ENCODE measurements at places on chromosomes 2 and 18.
A peak's percentile ranks its signal among the peaks of the same experiment; 100 is the strongest.

DNA sequence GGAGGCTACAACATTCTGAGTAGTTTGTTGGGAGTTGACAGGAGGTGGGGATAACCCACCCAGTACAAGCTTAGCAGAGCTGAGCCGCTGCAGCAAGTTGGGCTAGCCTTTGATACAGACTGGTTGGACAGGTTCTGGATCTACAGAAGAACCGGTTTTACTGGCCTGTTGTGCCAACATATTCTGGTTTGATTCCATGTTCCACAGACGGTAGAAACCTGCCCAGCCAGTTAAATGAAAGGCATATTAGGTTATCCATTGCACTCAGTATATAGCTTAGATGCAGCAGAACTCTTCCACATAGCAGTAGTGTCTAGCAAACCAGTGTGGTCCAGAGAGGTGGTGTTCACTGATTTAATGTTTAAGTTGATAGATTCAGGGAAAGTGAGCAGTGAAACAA lies 19.3 kb upstream of the RBBP8 start:
- no peak for DNase-seq

GRCh38 chr2:149334156-149334555 lies 3.8 kb downstream of the LYPD6 start:
- DNase-seq: no peak

DNA sequence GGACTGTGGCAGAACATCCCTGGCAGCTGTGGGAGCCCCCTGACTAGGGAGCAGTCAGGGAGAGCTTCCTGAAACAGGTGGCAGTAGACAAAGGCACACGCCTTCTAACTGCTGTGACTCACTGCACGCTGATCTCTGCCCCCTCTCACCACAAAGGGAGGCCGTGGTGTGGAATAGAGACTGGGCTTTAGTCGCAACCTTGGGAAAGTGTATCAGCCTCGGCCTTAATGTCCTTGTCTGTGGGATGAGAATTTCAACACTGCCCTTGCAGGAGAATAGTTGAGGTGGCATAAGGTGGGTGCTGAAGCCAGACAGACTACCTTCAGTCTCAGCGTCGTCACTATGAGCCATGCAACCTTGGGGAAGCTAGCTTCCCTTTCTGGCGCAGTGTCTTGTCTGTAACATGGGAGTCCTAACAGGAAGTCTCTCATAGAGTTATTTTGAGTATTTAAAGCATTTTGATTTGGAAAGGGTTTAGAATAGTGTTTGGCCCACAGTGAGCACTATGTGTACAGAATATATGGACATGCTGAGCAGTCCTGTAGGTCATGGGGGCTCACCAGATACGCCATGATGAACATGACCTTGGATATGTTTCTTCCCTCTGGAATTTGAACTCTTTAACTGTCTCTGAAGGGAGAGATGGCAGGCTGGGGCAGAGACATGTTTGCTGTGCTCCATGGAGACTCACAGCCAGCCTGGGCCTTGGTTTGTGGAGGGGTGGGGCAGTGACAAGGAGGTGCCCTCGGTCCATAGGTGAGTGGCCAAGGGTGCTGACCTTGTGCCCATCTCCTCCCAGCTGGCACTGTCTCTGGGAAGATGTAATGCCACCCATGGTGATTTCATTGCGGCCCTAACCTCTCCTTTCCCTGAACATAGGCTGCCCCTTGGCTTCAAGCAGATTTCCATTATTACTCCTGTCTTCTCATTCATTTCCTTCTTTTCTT lies 29.5 kb upstream of the SMAD7 start:
- DNase-seq: no peak

DNA sequence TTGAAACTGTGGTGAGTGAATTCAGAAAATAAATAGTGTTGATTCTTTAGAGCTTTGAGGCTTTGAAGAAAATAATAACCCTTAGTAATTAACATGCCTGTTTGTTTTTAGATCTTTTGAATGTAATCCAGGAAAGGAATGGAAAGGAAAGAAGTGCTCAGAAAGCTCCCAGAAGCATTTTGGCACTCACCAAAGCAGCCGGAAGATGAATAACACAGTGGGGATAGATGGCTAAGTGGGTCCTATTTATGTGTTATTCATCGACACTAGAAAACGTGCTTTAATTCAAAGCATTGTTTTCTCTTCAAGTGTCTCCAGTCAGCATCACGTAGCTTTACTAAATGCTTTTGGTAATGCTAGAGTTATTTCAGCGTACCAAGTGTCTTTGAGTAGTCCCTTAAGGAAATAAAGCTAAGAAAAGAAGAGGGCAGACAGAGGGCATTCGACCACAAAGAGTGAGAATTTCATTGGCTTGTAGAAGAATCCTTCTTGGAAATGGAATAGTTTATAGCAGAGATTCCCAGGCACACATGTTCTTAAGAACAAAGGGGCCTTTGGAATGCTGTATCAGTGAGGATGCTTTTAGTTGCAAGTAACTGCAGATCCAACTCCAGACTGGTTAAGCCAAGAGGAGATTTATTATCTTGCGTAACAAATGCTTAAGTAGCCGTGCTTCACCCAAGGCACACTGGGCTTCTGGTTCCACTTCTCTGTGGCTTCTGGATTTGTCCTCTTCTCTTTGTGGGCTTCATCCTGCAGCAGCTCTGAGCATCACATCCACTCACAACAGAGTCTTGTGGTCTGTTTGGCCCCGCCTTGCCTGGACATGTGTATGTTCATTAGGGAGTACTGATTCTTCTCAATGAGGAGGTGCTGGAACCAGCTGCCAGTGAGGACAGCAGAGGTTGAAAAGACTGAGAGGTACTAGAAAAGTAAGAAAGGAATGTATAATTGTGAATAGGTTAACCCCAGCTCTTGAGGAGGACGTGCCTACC lies 63.6 kb upstream of the LTBP1 start:
- DNase-seq: no peak

- DNase-seq: no peak
Observed at GRCh38 chr18:3498698-3499471, 48.9 kb downstream of the TGIF1 start.

- DNase-seq: no peak
Observed at GRCh38 chr2:18659915-18660314, 70.5 kb upstream of the NT5C1B start.

DNA sequence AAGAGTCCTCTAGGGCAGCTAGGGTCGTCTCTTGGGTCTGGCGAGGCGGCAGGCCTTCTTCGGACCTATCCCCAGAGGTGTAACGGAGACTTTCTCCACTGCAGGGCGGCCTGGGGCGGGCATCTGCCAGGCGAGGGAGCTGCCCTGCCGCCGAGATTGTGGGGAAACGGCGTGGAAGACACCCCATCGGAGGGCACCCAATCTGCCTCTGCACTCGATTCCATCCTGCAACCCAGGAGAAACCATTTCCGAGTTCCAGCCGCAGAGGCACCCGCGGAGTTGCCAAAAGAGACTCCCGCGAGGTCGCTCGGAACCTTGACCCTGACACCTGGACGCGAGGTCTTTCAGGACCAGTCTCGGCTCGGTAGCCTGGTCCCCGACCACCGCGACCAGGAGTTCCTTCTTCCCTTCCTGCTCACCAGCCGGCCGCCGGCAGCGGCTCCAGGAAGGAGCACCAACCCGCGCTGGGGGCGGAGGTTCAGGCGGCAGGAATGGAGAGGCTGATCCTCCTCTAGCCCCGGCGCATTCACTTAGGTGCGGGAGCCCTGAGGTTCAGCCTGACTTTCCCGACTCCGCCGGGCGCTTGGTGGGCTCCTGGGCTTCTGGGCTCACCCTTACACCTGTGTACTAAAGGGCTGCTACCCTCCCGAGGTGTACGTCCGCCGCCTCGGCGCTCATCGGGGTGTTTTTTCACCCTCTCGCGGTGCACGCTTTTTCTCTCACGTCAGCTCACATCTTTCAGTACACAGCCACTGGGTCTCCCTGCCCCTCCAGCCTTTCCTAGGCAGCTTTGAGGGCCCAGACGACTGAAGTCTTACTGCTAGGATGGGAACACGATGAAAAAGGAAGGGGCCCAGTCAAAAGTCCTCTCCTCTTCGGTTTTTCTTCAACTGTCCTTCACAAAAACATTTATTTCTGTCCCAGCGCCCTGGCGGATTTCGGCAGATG lies 8.1 kb downstream of the SIX2 start:
- DNase-seq: no peak

- DNase-seq: no peak
Observed at GRCh38 chr2:32553829-32554432, 73.9 kb upstream of the TTC27 start.

DNA sequence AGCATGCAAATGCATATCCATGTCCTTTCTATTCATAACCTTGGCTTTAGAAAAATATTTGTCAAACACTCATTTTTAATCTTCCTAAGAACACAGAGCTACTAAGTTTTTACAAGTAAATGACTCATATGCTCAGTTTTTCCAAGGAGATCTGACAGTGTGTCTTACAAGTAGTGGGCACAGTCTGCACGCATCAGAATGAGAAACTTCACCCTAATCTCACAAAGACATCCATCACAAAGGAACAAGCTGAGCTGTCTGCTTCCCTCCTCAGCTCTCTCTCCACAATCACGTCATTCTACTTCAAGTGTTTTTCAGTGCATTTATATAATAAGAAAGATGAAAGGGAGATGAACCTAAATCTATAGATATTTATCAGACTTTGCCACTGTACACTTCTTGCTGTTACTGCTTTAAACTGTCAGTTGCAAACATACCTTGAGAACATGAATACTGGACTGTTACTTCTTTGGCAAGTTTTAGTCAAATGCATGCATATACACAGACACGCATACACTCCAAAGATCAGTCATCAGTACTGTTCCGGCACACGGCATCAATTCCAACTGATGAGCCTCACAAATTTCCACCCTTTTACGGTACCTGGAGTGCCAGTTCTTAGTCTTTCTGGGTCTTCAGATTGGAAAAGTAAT lies 75.7 kb downstream of the RBMS1 start:
- peak; percentile 40 for DNase-seq

DNA sequence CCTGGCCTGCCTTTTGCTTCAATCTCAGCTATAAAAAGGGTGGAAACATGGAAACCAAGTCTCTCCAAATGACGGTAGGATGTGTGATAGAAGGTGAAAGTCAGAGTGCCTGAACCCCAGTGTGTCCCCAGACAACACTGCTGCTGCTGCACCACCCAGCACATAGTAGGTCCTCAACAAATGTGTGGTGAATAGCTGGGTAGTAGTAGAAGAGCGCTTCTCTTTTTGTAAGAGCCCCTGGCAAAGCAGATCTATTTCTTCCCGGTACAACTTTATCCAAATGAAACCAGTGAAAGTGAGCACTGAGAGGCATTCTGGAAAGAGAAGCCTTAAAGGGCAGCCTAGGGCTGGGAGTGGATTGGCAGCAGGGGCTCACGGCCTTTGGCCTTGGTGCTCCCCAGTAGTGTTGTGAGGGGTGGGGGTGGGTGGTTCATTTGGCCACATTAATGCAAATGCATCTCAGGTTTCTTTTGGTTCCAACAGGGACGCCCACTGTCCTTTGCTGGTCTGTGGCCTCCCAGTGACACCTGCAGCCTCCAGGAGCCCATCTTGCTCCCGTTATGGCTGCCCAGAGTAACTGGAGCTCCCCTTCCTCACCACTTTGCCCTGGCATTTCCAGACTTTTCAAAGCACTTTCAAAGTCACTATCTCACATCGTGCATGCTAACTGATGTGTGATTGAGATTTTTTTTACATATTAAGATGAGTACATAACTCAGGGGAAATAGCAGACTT lies 304.3 kb upstream of the EPAS1 start:
- DNase-seq: no peak

DNA sequence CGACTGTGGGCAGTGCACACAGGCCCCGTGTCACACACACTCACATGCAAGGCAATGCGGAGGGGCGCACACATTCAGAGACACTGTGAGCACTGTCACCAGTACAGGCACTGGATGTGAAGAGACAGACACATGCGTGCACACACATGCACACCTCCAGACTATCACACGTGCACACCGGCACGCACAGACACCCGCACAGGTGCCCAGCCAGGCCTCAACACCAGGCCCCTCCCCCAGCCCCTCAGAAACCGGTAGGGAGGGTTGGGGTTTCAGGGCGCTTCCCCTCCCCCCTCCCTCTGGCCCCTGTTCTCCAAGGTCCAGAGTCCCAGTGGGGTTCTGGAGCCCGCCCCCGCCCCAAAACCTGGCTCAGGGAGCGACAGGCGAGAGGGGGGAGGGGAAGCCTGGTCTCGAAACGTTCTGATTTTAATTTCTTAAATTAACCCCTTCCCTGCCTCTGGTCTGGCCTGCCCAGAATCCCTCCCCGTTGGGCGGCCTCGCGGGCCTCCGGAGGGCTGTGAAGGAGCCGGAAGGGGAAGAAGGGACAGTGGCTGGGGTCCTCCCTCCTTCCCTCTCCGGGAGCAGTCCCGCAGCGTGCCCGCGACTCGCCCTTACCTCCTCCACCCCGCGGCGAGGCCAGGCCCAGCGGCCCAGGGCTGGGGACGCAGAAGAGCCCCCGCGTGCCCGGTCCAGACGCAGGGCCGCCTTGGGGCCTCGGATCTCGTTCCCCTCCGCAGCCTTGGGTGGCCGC lies 558 bp downstream of the FBXO41 start:
- DNase-seq: peak; percentile 18

GRCh38 chr2:1841461-1841860 lies 97.1 kb upstream of the PXDN start:
- DNase-seq: no peak

All from stimulated activated CD4-positive, alpha-beta T cell treated with anti-CD3 and anti-CD28 coated beads, Interleukin-2, amount 100 ng/mL, for 4 hours (primary cell).